ENCODE measurements at places on chromosomes 1 and 21.
A peak's percentile ranks its signal among the peaks of the same experiment; 100 is the strongest.

DNA sequence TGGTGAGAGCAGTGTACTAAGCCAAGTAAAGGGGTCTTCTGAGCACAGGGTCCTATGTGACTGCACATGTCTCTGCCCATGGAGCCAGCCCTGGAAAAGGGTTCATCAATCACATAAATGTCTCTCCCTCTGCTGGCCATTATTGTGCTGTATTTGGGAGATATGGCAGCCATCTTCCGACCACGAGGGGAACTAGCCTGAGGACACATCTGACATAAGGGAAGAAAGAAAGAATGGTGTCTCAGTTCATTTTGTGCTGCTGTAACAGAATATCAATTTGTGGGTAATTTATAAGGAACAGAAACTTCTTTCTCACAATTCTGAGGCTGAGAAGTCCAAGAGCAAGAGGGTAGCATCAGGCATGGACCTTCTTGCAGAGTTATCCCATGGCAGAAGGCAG lies 55.1 kb upstream of the GJA5 start:
- no peak for DNase-seq

DNA sequence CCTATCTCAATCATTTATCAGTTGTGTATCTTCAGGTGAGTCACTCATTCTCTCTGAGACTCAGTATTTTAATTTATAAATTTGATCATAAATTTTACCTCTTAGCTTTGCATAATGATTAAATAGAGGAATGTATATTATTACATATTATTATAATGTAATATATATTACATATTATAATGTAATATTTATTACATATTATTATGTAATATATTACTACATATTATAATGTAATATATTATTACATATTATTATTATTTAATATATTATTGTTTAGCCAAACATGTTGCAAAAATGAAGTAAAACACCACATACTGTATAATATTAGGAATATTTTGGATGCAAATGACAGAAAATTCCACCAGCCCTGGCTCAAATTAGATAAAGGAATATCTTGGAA lies 104.7 kb upstream of the NFIA start:
- no peak for DNase-seq

- DNase-seq = no peak
These were observed 31.9 kb downstream of the SYDE2 start for GRCh38 chr1:85168884-85169283.

- DNase-seq = no peak
These were observed 21.7 kb downstream of the LRRC71 start for GRCh38 chr1:156942176-156942575.

DNA sequence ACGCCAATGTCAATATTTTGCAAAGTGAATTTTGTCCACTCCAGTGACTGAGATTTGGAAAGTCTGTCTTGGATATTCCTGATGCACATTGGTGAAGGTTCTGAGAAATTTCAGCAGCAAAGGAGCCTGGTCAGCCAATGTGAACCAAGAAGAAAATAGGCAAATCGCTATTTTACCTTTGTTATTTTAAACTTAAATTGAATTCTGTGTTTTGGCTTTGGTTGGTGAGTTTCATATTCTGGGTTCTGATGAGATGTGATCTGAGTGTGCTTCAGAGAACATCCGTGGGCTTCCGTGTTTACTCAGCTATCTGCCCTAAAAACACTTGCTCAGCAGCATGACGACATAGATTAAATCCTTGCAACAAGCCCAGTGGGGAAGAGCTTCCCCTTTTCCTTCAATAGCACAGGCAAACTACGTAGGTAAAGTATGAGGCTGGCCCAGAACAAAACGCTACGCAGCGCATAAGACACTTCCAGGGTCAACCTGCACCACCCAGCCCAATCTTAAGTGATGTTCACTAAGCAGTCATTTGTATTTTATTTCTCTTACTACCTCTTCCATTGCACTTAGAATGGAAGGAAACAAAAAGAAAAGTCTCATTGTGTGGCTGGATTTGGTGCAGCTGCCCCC lies 176.4 kb upstream of the KAZN start:
- no peak for DNase-seq

DNA sequence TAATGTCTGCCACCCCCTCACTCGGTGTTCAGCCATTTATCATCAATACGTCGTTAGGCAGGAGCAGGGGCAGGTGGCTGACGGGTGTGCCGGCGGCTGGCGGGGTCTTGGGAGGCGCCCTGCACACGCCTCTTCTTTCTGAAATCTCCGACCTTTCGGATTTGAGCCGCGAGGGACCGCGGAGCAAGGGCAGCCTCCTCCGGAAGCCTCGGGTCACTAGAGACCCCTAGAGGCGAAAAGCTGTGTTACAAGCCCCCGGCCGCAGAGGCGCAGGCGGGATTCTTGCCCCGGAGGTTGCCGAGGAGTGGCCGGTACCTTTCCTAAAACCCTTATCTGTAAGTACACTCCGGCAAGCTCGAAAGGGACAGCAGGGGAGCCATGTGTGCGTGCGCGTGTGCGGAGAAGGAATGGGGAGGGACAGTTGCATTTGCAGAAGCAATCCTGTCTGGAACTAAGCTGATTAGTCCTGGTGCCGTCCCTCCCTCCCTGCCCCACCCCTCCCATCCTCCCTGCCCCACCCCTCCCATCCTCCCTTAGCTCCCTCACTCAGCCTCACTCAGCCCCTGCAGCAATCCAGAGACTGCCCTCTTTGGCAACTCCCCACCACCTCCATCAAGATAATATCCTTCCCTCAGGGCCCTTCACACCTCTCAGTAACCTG lies 11.0 kb downstream of the BRINP2 start:
- peak; percentile 27 for DNase-seq

DNA sequence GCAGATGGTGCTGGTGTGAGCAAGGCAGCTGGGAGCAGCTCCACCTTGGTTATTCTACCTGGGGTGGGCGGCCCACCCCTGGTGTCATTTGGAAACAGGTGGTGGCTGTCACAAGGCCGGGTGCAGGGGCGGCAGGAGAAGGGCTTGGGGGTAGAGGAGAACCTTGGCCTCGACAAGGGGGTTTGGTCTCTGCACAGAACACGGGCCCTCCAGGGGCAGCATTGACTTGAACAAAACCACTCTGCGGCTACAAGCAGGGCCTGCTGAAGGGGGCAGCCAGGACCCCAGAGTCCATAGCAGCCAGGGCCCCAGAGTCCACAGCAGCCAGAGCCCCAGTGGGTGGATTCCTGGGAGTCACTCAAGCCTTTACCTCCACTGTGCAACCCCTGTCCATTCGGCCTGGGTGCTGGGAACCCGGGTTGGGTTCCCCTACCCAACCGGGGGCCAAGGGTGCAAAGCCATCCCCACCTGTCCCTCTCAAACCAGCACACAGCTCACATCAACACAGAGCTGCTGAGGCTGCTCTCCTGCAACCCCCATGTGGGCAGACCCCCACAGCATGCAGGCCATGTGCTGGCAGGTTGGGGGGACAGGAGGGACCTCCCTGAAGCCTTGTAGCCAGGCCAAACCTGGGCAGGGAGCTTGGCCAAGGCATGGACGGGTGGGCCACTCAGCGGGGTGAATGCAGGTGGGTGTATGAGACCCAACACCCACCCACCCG lies 7.7 kb downstream of the TRIM11 start:
- DNase-seq = no peak

DNA sequence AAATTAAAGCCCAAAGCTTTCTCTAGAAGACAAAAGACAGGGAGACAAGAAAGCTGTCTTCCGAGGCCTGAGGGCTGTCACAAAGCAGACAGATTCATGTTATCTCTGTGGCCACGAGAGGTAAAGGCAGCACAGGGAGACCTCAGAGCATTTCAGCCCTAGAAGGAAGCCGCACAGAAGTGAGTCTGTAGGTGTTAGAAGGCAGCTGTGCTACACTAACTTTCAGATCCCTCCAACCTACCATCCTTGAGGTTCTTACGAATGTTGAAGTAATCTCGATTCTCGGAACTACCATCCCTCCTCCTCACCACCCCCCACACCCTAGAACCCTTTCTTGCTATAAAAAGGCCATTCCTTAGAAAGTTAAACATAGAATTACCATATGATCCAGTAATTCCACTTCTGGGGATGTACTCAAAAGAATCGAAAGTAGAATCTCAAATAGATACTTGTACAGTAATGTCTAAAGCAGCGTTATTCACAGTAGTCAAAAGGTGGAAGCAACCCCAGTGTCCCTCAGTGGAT lies 21.5 kb upstream of the LYST start:
- no peak for DNase-seq

DNA sequence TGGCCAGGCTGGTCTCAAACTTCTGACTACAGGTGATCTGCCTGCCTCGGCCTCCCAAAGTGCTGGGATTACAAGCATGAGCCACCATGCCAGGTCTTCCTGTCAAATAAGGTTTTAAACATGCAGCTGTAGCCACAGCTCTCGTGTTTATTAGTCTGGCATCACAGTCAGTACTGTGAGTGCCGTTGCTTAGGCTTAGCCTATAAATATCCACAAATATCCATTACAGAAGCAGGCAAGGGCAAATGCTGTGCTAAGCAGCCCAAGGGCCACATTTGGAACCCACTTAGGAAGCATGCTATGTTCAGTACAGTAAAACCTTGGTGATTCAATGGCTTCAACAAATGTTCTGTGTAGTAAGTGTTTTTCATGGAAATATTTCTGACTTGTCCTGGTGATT lies 75.9 kb downstream of the KIF1B start:
- no peak for DNase-seq
